ENCODE measurements at places on chromosomes 4 and X.

DNA sequence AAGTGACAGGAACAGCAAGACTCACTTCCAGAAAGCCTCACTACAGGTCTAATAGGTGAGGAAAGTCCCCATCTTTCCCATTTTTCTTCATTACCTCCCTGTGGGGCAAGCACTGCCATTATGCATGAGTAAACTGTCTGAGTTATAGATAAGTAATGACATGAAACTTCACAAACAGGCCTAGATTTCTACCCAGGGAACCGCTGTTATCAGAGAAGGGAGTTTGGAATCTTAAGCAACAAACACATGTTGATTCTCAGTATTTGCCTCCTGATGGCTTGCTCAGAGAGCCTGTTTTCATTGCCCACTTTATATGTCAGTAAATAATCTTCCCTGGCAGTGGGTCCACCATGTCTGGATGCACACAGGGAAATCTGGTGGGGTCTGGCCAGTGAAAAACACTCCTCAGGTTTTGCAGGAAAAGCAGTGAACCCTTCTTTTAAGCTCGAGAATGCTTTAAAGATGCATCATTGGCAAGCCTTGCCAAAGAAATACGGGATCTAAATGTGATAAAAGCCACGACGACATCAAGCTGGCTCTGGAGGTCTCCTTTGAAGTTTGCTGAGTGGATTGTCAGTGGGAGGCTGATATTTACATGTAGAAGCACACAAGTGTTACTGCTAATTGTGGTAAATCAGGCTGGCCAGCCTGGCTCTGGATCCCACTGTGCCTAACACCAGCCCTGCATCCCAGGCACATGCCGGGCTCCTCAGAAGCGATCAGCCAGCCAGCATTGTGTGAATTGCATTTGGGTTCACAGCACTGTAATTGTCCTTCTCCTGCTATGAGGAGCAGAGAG, 25.2 kb downstream of the PDGFRA start:
- DNase-seq, result no peak

GRCh38 chr4:156419080-156419685, 465.5 kb upstream of the CTSO start:
- no peak for DNase-seq

- DNase-seq, result no peak
Measured at GRCh38 chr4:22490718-22491315, 25.0 kb downstream of the ADGRA3 start.

- DNase-seq, result no peak
Measured at GRCh38 chrX:9253211-9253610, 211.6 kb upstream of the TBL1X start.

GRCh38 chr4:12633053-12633651, 851.0 kb downstream of the RAB28 start:
- peak; percentile 7 for DNase-seq

DNA sequence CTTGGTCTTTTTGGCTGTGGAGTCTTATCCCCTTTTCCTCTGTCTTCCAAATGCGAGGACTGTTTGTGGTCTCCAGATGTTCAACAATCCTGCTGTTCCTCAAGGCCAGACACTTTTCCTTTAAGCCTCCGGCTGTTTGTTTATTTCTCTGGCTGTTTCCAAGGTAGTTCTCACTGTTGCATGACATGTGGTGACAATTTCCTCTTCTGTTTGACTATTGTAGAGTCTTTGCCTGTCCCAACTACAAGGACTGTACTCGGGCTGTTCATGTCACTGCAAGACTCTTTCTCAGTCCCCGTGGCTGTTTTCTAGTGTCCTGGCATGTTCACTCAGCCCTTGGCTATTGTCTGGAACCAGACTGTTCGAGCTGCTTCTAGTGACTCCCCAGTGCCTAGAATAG, 50.6 kb downstream of the ZNF157 start:
- no peak for DNase-seq

DNA sequence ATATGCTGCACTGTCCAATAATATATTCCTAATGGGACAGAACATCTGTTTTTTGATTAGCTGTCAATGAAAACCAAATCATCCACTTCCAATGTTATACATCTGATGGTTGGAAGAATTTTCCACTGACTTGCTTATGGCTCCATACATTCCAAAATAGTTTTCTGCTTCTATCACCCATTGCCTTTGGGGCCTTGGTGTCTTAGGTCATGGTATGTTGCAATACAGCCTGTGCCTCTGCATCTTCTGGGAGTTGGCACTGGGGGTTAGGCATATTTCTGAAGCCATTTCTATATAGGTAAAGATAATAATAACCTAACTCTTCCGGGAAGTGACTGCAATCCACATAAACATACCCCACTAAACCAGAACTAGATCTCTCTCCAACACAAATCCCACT, 53.2 kb upstream of the NR3C2 start:
- no peak for DNase-seq
